SW 1271 (cell line): ENCODE measurements at places on chromosomes 4 and X.

GRCh38 chr4:4480685-4481398 lies 61.0 kb downstream of the STX18 start:
- no peak for DNase-seq

DNA sequence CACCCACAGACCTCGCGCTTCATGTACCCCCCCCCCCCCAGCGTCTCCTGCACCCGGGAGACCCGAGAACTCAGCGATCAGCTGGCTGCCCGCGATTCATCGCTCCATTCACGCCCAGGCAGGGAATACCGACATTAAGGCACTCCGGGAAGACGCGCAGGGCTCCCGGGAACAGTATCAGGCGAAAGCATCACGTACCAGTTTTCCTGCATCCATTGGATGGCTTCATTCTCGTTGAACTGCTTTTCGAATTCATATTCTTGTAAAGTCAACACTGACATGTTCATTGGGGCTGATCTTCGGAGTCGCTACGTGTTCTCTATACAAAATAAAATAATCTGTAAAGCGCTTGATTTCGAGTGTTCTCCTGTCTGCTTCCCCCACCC lies 373 bp downstream of the ELOVL6 start:
- no peak for DNase-seq

GRCh38 chr4:120688791-120689190 lies 233.7 kb downstream of the PRDM5 start:
- DNase-seq, result no peak

DNA sequence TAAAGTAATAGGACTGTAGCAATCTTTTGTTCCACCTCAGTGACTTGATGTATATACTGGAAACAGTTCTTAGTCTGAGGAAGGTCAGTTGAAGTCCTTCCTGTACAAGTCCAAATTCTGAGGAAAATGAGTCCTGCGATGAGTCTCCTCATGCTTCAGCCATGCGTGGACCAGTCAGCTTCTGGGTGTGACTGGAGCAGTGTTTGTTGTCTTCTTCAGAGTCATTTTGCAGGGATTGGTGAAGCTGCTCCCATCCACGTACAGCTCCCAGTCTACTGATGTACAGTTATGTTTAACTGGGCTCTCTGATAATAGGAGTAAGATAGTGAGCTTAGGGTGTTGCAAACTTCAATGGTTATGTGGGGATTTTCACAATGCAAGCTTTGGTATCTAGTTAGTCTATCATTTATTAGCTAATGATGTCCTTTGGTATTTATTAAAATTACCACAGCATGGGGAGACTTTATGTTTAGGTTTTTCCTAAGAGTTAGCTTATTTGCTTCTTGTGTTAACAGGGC lies 3.4 kb downstream of the UGT2B17 start:
- no peak for DNase-seq

DNA sequence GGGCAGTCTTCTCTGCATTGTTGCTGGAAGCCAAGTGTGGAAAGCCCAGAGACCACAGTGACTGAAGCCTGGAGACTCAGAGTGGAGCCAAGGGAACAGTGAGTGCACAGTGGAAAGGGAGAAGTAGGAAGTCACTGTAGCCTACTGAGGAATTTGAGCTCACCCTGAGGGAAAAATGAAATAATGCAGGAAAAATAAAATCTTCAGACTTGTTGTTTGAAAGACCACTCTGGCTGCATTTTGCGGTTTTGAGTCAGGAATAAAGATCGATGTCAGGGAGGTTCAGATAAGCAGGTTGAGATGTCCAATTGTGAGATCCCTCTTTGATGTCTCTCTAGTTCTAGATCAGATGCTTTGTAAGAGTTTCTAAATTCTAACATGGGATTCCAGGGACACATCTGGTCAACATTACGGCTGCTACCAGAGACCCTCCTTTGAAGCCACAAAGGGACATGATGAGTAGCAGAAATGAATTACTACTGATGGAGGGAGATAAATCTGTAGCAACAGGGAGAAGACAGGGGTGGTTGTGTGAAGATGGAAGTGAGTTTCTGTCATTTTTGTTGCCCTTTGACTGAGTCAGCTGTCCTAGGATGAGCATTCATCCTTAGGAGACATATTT lies 8.4 kb downstream of the ADH4 start:
- no peak for DNase-seq
